Fibroblast of skin of back (primary cell): ENCODE measurements at places on chromosomes 1 and 21.

DNA sequence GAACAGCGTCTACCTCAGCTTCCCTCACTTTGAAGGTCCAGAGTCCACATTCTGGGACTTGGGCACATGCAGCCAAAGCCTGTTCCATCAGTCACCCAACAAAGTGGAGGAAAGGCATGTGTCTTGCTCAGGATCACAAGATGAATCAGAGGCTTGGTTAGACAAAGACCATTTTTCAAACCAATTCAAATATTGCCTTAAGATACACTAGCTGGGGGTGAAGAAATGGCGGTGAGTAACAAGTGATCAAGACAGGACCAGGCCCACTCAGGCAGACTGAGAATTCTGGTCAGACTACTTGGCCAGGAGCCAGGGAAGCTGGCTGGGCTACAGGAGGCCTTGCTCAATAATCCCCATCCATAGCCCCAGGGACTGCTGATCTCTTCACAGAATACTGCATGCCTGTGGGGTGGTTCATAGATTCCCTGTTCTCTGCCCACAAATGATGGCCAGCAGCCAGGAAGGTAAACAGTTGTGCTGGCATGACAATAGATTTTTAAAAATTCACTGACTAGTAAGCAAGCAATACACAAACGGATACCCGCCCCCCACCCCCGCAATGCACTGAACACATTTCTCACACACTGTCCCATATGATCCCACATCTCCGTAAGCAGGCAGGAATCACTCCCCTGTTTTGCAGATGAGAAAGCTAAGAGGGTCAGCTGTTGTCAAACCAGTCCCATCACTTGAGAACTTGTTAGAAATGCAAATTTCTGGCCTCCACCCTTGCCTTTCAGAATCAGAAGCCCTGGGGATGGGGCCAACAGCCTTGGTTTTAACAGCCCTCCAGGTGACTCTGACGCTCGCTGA lies 27.2 kb downstream of the ERI3 start:
- peak; percentile 100 for DNase-seq

GRCh38 chr1:33703464-33703863 lies 160.4 kb upstream of the HMGB4 start:
- DNase-seq: no peak

DNA sequence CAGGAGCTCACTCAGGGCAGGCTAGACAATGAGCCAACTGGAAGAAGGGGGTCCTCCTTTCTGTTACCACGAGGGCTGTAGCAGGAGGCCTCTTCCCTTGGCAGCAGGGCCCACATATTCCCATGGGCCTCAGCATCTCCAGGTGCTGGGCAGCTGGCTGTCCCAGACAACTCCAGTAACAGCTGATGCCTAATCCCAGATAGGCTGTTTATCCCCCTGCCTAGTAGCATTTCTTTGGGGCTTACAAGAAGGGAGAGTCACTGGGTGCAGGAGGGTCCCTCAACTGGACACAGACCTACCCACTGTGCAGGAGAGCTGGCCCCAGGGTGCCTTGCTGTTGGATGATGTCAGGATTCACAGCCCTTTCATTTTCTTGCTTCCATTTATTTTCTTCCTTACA lies 278.2 kb downstream of the DSCAM start:
- DNase-seq: no peak

GRCh38 chr1:150001415-150001814 lies 9.1 kb downstream of the OTUD7B start:
- no peak for DNase-seq

GRCh38 chr1:111620441-111620971 lies 917 bp downstream of the RAP1A start:
- DNase-seq: no peak

GRCh38 chr1:152002960-152003359 lies 9.3 kb upstream of the S100A10 start:
- DNase-seq: no peak

GRCh38 chr1:71093938-71094337 lies 13.1 kb upstream of the ZRANB2 start:
- DNase-seq: peak; percentile 34

DNA sequence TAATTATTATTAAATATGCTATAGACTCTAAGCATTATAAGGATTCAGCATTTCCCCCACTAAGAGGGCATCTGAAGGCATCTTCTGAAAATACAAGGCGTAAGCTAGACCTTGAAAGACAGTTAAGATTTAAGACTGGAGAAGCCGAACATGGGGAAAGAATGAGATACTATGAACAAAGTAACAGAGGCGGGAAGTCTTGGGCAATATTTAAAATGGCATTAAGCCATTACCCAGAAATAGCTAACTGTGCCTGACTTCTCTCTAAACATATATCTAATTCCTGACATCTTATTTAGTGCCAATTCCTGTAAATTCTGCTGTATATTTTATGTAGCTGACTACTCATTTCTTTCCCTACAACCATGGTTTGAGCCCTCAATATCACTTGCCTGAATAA lies 20.9 kb downstream of the DPH5 start:
- peak; percentile 31 for DNase-seq

GRCh38 chr1:26127235-26128163 lies 15.9 kb downstream of the PDIK1L start:
- no peak for DNase-seq

DNA sequence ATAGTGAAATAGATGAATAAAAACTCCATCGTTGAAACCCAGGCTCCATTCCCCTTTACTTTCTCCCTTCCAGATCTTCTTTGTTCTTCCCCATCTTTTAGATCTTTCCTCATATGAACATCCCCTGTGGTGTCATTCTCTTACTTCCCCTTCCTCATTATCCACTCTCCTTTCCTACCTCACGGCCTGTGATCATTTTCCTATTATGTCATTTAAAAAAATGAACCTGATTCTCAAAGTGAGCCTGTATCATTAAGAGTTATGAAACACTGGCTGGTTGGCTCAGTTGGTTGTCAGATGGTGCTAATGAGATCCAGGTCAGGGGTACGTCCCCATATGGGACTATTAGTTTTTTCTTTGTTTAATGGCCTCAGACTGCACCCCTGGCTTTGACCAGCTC lies 38.3 kb downstream of the TCEANC2 start:
- DNase-seq: no peak

- no peak for DNase-seq
Observed at GRCh38 chr1:161137881-161138280, 5.4 kb upstream of the DEDD start.

GRCh38 chr21:33643658-33644311 lies 1.5 kb downstream of the ITSN1 start:
- DNase-seq: peak; percentile 18

DNA sequence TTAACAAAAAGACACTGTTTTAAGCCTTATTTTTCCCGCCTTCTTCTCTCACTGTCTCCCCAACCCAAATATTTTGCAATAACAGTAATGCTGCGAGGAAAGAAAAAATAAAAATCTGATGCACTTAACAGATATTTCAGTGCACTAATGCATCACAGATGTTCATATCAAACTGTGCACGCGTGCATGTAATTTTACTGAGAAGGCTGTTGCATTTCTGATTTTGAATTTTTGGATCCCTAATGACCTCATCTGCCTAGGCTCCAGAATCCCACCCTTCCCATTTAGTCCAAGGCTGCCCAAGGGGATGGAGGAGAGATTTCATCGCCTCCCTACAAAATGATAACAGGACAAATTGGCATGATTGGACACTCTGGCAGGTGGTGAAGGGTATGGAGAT lies 5.5 kb downstream of the TRABD2B start:
- no peak for DNase-seq

GRCh38 chr1:226104671-226105121 lies 42.2 kb downstream of the H3-3A start:
- DNase-seq: peak; percentile 25

- DNase-seq: no peak
Observed at GRCh38 chr1:95247607-95248006, 13.6 kb downstream of the RWDD3 start.

GRCh38 chr21:43618940-43619339 lies 40.3 kb downstream of the HSF2BP start:
- no peak for DNase-seq

DNA sequence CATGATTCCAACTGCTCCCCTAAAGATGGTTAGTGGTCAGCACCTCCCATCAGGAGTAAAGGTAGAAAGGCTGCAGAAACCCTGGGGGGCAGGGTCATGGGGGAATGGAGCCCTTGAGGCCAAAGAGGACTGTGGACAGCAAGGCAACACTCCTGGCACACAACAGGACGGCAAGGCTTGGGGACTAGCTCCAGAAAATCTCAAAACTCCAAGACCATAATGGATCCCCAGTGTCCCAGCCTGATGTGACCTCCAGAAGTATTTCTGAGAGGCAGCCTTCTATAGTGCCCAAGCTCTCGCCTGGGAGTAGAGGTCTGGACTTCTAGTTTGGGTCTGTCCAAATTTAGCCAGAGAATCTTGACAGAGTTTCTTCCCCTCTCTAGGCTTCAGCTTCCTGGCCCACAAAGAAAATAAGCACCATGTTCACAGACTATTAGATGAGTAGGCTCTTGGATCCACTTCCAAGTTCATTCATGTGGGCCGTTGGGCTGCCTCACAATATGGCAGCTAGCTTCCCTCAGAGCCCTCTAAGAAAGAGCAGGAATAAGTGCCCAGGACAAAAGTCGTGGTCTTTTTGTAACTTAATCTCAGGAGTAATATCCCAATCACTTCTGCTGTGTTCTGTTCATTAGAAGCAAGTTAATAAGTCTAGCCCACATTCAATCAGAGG lies 6.9 kb downstream of the CD2 start:
- DNase-seq: no peak

- no peak for DNase-seq
Observed at GRCh38 chr1:178020968-178021640, 51.2 kb upstream of the SEC16B start.

- peak; percentile 60 for DNase-seq
Observed at GRCh38 chr1:114286179-114286578, 132.5 kb upstream of the SYT6 start.

DNA sequence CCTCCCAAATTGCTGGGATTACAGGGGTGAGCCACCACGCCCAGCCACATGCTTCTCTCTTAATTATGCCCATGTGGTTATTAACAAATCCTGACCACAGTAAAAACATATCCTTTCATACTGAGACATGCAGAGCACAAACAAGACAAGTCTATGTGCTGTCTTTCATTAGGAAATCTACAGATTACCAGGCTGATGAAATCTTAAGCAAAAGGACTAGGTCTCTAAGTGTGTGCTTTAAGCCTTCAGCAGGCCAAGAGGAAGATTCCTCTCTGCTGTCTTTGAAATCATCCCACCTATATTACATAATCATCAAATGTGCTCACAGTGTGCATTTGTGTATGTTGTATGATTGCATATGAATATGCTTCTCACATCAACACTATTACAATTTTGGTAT lies 419.3 kb downstream of the KCTD3 start:
- DNase-seq: no peak

GRCh38 chr1:228453022-228453560 lies 34.1 kb upstream of the RNF187 start:
- no peak for DNase-seq

- peak; percentile 46 for DNase-seq
Observed at GRCh38 chr1:178124115-178124514, 30.2 kb downstream of the RASAL2 start.

GRCh38 chr1:45809761-45810160 lies 6.3 kb downstream of the MAST2 start:
- DNase-seq: no peak

- peak; percentile 89 for DNase-seq
Observed at GRCh38 chr1:232477728-232478127, 152.2 kb downstream of the SIPA1L2 start.

GRCh38 chr1:224739997-224740684 lies 124.0 kb downstream of the CNIH3 start:
- no peak for DNase-seq

DNA sequence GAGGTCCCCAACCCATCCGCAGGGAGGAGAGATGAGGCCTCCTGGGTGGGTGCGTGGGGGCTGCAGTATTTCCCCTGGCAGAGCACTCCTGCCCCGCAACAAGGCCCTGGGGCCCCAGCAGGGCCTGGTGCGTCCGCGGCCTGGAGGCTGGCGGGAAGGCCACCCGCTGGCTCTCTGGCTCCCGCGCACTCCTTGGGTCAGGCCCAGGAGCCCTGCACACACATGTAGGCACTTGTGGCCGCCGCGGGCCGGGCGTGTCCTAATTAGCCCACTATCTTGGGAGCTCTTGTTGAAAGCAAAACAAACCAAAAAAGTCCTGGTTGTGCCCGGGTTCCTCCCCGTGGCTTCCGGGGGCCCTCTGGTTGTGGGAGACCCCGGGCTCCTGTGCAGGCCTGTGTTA lies 49.7 kb upstream of the CCDC27 start:
- DNase-seq: no peak

GRCh38 chr21:37555672-37556261 lies 189.2 kb downstream of the DYRK1A start:
- no peak for DNase-seq

DNA sequence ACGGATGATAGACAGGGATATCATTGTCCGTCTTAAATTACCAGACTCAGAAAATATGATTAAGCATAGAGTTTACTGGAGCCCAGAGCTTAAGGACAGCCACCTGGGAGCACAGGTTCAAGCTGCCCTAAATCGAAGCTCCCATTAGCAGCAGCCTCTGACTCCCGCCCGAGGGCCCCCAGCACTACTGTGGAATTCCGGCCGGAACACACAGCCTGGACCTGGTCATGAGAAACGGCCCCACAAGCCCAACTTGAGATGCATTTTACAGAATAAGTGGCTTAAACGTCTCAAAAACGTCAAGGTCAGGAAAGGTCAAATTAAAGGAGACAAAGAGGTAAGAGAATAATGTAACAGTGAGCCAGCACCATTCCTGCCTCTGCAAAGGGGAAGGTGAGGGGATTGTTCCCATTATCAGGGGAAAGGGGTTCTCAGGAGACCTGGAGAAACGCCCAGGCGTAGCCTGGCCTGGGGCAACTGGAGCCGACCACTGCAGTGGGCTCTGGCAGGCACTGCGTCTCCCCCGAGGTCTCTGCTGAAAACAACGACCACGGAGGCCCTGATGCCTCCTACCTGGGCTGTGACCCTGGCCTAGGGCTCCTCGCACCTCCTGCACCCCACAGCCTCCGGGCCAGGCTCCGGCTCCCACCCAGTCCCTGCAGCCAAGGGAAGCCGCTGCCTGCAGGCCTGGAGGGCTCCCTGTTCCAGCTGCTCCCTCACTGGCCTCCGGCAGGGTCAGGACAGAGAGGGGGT lies 11.5 kb upstream of the COL6A1 start:
- DNase-seq: no peak

DNA sequence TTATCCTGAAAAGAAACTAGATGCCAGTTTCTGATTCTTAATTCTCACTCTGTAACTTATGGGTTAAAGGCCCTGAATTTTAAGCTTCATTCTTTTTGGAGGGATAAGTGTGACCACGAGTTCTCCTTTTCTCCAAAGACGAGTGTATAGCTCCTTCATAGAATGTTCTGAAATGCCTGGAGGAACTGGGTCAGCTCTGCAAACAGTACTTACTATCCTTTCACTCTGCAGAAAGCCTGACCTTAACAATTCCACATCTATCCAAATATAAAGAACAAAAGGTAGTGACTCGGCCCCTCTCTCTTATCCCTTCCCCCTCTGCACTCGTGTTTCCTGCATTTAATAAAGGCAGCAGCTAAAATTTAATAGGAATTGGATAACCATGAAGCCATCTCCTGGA lies 150.5 kb downstream of the LYPLAL1 start:
- DNase-seq: no peak
